G401 (cell line): ENCODE measurements at places on chromosomes 11 and 22. TPM values are rescaled to one million over a fixed set of nuclear protein-coding genes. Genes with fewer than 3 reads are reported as not detected.

Gene WBP2NL
- total RNA-seq = not detected in 2 replicates

Gene SPDYC
- 2.0 and 3.4 TPM in 2 replicates for total RNA-seq

Gene TRPC6
- 0.07 TPM in 1 of 2 replicates, not detected in the other for total RNA-seq

Gene SCGB1D2
- total RNA-seq = not detected in 2 replicates

Gene PDE2A
- total RNA-seq = not detected in 2 replicates

Gene HIRA
- 41.5 and 45.5 TPM in 2 replicates for total RNA-seq

Gene OR9G1
- not detected in 2 replicates for total RNA-seq

Gene TMPRSS6
- not detected in 2 replicates for total RNA-seq

Gene SELENOH
- total RNA-seq = 184 and 229 TPM in 2 replicates

Gene RHOD
- not detected in 2 replicates for total RNA-seq

Gene C22orf42
- total RNA-seq = not detected in 2 replicates
